ENCODE measurements at places on chromosomes 2 and 18.

DNA sequence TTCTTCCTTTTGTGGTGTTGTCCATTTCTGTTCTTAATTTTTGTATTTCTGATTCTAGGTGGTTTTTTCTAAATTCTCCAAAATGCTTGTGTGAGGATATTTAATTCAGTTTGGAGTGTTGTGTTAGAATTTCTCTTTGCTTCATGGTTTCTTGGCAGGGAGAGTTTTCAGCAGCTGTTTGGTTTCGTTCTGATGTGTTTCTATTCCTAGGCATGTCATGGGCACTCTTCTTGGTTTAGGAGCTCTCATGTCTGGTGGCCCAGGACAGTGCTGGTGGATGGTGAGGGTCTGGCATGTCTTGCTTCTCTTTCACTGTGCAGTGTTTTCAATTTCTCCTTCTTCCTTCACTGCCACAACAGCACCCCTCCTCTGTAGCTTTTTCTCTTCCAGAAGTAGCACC, 52.9 kb downstream of the OSBPL6 start:
- H3K27ac ChIP-seq, result no peak overlapping the region
- H3K4me1 ChIP-seq, result peaks cover 13% of the 10 kb centered on the region
- DNase-seq, result no peak

GRCh38 chr2:48118895-48119294, 212.6 kb upstream of the FBXO11 start:
- no peak for DNase-seq
- no peaks in the 10 kb centered on the region for H3K27me3 ChIP-seq
- no peaks in the 10 kb centered on the region for H3K4me1 ChIP-seq
- H3K27ac ChIP-seq, result no peak overlapping the region
- H3K4me3 ChIP-seq, result no peak overlapping the region

DNA sequence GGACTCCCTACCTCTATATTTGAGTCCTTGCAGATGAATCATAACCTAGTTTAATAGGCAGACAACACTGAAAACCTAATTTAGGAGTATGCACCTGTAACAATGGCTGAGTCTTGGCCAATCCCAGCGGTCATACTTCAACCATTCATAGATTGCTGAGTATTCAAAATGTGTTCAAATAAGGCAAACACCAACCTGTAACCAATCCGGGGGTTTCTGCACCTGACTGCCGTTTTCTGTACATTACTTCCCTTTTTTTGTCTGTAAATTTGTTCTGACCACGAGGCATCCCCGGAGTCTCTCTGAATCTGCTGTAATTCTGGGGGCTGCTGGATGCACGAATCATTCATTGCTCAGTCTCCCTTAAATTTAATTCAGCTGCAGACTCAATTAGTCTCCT, 338.6 kb downstream of the STK39 start:
- H3K4me3 ChIP-seq, result no peak overlapping the region
- no peak for DNase-seq
- H3K27me3 ChIP-seq, result no peaks in the 10 kb centered on the region
- no peaks in the 10 kb centered on the region for H3K36me3 ChIP-seq
- no peak overlapping the region for H3K27ac ChIP-seq
- H3K4me1 ChIP-seq, result no peaks in the 10 kb centered on the region

DNA sequence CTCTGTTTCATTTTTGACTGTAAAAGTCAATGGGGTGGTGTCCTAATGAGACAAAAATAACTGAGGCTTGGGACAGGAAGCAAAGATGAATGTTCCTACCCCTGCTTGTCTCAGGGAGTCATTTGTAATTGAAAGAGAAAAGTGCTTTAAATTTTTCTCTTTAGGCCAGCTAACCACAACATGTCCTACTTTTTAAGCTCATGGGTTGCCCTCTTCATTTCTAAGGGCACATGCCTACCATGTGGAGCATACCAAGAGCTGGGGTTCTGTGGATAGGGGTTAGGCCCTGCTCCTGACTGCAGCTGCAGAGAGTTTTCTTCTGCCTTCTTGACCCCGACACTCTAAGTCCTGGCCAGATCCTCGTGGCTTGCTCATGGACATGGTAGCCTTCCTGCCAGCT, 96.8 kb upstream of the ARL4C start:
- H3K36me3 ChIP-seq, result no peaks in the 10 kb centered on the region
- no peak for DNase-seq
- no peaks in the 10 kb centered on the region for H3K4me1 ChIP-seq
- no peak overlapping the region for H3K27ac ChIP-seq

DNA sequence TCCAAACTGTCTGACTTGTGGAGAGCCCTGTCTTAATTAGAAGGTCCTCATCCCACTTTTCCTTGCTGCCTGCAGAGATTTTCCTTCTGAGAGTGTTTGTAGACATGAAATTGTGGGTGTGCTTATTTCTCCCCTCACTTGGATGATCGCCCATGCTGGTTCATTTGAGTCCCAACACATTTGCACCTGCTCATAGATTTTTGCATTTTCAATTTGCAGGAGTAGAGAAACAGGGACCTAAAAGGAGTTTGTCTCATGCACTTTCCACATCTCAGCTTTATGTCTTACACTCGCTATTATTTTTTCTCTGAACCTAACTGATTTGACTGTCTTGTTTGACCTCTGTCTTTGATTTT, 33.2 kb upstream of the FHL2 start:
- H3K36me3 ChIP-seq, result no peaks in the 10 kb centered on the region
- H3K4me1 ChIP-seq, result peaks cover 4% of the 10 kb centered on the region
- no peak overlapping the region for H3K27ac ChIP-seq
- no peak for DNase-seq

- H3K4me3 ChIP-seq, result no peak overlapping the region
- no peaks in the 10 kb centered on the region for H3K36me3 ChIP-seq
- no peak for DNase-seq
- H3K4me1 ChIP-seq, result no peaks in the 10 kb centered on the region
These were observed 300.4 kb upstream of the NT5C1B start for GRCh38 chr2:18889565-18890332.
